Astrocyte of the cerebellum (primary cell): ENCODE measurements at places on chromosomes 11 and 22.

- DNase-seq = no peak
Measured at GRCh38 chr22:47198801-47199251, 436.4 kb downstream of the TBC1D22A start.

GRCh38 chr11:46528445-46529094 lies 65.3 kb downstream of the AMBRA1 start:
- DNase-seq = no peak

- DNase-seq = no peak
Measured at GRCh38 chr11:11665407-11665806, 43.6 kb upstream of the GALNT18 start.

GRCh38 chr22:35475545-35475944 lies 65.1 kb upstream of the RASD2 start:
- DNase-seq = no peak

DNA sequence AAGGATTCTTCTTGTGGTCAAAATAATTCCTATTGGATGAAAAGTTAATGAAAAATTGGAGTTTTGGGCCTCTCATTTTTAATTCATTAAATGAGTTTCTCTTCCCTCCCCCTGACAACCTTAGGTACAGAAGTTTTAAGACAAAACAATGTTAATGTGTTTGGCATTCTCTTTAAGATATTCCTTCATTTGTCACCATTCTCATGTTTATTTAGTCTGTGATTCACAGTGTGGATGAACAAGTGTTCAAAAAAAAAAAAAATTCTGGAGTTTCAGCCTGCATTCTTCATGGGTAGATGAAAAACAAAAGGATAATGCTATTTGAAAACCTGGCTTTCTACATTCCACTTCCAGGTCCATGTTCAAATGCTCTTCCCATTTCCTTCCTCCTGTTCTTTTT lies 172.6 kb upstream of the LUZP2 start:
- no peak for DNase-seq

DNA sequence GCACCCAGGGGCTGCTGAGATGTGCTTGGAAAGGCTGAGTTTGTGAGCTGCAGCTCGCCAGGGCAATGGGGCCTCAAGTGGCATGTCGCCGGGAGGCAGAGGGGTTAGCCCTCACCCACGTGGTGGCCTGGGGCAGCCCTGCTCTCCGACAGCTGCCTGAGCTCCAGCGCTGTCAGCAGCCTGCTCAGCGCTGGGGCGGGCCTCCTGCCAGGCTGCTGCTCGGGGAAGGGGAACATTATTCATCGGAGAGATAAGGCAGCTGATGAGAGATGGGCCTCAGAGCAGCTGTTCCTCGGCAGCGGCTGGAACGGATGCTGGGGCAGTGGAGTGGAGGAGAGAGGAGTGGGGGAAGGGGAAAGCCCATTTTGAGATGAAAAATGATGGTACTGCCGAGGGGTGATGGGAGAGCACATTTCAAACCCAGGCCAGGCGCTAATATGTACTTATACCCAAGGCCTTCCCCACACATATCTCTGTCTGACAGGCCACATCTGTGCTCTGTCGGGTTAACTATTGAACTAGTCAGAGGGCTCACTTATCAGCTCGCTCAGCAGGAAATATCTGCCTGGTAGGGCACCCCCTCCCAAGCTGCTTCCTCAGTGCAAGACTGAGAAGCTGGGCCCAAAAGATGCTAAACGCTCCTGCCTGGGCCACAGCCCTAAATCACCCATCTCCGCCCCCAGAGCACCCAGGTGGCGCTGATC lies 79.5 kb downstream of the TIMP3 start:
- no peak for DNase-seq

DNA sequence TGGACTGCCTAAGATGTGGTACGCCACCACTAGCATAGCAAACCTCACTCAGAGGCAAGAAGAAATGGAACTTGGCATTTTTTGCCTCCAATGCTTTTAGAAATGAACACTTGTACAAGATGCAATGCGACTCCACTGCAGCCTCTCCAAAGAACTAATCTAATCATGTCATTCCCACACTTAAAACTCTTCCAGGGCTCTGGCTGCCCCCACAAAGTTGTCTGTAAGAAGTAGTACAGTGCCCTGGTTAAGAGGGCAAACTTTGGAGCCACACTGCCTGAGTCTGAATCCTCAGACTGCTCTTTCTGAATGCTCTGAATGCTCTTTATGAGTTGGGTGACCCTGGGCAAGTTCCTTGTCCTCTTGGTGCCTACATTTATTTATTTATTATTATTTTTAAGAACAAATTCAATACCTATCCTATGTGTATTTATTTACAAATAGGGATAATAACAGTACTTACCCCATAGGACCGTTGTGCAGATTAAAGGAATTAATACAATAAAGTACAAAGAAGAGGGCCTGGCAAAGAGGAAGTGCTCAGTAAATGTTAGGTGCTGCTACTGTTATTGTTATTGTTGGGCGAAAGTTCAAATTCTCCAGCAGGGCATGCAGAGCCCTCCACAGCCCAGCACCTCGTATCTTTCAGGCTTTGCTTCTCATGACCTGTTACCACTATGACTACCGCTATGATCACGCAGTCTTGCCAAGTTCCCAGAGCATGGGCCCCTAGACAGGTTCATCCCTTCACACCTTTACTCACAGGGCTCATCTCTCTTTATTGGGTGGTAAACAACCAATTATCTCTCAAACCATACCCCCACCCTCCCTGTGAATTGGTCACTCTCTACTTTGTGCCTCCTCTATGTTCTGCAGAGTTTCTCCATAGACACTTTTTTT lies 59.3 kb downstream of the RAB30 start:
- DNase-seq = no peak

- no peak for DNase-seq
Measured at GRCh38 chr11:110801328-110801727, 89.1 kb upstream of the ARHGAP20 start.

DNA sequence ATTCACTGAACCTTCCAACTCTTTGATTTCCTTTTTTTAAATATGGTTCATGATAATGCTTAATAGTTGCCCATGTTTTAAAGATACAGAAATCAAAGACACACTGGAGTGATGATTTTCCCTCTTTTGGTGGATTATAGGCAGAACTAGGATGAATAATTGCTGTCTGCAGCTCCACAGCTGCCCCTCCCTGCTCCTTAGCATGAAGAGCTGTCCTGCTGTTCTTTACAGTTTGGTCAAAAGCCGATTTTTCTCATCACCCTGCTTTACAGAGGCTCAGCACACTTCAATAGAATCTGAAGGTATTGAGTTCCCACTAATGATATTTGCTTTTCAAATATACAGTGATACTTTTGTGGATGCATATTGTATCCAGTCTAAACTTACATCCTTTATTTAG lies 202.6 kb downstream of the AASDHPPT start:
- DNase-seq = no peak

- DNase-seq = no peak
Measured at GRCh38 chr11:117096201-117096991, 1.8 kb downstream of the SIK3 start.

DNA sequence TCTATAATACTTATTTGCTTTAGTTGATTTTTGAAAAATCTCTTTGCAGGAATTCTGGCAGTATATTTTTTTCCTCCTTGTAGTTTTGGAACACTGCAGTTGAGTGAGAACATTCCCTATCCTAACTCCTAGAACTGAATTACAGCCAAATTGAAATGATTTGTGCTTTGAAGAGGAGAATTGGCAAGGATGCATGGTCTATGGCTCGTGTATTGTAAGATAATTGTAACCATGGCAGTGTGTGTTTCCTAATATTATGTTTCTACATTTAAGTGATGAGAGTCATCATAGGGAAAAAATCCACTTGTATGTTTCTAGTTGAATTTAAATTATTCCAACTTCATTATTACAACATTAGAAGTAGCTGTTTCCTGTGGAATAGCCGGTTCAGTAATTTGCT lies 80.9 kb upstream of the MYO18B start:
- no peak for DNase-seq

- no peak for DNase-seq
Measured at GRCh38 chr11:7418061-7418460, 67.2 kb upstream of the OLFML1 start.

GRCh38 chr22:36311386-36312085 lies 58.6 kb downstream of the APOL1 start:
- DNase-seq = no peak

DNA sequence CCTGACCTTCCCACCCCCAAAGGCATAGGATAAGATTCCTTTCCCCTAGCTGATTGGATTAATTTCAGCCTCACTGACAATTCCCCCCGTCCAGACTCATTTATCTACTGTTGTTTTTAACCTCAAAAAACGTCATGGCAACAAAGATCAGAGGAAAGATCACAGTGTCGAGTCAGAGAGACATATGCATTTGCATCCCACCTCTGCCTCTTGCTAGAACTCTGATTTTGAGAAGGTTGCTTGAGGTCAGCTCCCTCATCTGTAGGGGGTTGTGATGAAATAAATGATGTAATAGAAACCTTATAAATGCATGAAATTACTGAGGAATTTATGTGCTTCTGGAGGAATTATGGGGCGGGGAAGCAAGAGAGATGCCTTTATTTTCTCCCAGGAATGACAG lies 53.3 kb upstream of the SYN3 start:
- no peak for DNase-seq

- no peak for DNase-seq
Measured at GRCh38 chr22:50508897-50509296, 873 bp downstream of the NCAPH2 start.

GRCh38 chr22:38240734-38241252 lies 32.0 kb downstream of the TMEM184B start:
- peak; percentile 89 for DNase-seq

DNA sequence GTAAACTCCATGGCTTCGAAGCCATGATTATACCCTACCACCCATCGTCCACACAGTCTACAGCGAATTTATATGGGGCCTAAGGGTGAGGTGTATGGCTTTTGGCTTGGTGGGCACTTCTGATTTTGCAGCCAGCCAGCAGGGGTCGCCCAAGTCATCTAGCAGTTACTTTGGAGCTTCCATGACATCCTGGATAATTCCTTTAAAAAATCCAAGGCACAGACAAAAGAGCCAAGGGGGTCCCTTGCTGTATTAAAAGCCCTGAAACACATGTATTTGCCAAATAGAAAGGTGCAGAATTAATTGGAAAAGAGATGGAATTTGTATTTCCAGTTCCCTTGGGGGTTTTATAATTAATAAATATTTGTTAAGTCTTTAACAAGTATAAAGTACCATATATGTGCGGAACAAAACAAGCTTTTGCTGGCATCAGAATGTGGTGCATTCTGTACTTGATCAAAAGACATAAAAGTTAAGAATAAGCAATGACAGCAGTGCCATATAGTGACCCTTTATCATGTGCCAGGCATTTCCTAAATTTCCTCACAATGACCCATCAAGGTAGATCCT lies 132.8 kb upstream of the PITPNB start:
- DNase-seq = no peak

DNA sequence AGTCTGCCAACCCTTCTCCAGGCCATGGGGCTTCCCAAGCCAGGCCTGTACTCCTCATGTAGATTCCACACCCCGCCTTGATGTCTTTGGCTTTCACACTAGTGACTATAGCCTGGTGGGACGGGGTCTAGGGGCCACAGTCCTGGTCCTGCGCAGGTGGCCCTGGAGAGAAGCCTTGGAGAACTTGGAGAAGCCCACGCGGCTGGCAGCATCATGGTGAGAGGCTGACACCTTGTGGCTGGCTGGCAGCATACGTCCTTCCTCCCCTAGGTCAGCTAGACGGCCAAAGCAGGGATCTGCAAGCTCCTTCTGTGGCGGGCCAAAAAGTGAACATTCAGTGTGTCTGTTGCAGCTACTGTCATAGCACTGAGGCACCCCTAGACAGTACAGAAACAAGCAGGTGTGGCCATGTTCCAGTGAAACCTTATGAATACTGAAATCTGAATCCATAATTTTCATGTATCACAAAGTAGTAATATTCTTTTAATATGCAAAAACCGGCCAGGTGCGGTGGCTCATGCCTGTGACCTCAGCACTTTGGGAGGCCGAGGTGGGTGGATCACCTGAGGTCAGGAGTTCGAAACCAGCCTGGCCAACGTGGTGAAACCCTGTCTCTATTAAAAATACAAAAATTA lies 42.0 kb downstream of the FAM83F start:
- DNase-seq = peak; percentile 55

- DNase-seq = no peak
Measured at GRCh38 chr22:22755778-22756100, 111.3 kb downstream of the GGTLC2 start.

DNA sequence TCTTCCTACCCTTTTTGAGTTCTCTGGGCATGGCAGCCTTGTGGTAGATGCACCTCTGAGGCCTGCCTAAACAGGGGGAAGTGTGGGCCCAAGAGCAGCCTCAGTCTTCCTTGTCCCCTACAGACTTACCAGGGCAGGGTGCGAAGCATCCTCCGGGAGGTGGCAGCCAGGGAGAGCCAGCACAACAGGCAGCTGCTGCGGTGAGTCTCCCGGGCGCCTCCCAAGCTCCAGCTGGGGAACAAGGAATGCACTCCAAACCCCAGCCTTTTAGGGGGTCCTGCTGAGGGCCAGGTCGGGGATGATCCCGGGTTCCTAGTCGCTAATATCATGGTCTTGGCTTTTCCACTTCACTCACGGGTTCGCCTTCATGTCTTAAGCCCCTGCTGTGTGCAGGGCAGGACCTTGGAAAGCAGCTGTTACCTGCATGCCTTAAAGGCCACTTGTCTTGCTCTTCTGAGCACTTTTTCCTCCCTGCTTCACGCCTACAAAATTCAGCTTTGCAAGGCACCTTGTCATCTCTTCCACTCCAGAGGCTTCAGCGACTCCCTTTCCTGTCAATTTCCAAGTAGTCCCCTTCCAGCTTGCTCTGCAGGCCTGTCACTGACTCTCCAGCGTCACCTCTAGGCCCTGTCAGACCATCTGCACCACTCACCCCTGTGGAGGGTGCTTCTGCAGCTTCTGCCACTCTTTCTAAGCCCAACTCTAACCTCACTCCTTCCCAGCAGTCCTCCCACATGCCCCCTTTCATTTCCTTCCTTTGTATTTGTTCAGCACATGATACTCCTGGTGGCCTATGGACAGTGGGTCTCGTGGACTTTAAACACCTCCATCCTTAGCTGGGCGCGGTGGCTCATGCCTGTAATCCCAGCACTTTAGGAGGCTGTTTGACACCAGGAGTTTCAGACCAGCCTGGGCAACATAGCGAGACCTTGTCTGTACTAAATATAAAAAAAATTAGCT lies 57.0 kb downstream of the PISD start:
- no peak for DNase-seq

GRCh38 chr22:33219648-33220384 lies 161.6 kb upstream of the SYN3 start:
- DNase-seq = no peak

DNA sequence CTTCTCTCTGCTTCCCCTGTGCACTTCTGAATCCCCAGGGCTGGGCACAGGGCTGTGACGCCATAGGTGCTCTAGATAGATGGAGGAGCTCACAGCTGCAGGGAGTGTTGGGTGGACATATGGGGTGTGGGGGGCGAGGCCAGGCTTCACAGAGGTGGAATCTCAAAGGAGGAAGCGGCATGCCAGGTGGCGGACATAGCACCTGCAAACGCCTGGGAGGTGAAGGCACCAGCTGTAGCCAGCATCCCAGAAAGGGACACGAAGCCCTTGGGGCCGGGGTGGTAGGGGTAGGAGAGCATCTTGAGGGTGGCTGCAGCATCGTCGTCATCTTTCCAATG lies 14.6 kb upstream of the KCNQ1OT1 start:
- DNase-seq = no peak

- DNase-seq = no peak
Measured at GRCh38 chr22:30245181-30245984, 1.2 kb downstream of the LIF start.
